ENCODE measurements at places on chromosomes 7 and 10.

DNA sequence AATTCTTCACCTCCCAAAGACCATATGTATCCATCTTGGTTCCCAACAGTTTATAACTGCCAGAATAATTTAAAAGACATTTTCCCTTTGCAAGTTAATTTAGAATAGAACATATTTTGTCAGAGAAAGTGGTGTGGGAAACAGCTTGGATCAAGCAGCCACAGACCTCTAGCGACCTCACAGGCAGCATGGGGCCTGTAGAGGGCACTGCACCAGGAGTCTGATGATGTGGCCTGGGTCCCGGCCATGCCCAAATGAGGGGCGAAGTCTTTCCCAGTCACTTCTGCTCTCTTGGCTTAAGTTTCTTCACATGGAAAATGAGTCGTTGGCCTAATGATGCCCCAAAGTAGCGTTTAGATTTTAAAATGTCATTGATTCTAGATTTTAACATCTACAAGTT lies 243.2 kb downstream of the SDK1 start:
- DNase-seq = no peak

GRCh38 chr10:16987976-16988610 lies 141.5 kb downstream of the CUBN start:
- DNase-seq = no peak

GRCh38 chr10:5616046-5616445 lies 50.3 kb downstream of the ASB13 start:
- no peak for DNase-seq

DNA sequence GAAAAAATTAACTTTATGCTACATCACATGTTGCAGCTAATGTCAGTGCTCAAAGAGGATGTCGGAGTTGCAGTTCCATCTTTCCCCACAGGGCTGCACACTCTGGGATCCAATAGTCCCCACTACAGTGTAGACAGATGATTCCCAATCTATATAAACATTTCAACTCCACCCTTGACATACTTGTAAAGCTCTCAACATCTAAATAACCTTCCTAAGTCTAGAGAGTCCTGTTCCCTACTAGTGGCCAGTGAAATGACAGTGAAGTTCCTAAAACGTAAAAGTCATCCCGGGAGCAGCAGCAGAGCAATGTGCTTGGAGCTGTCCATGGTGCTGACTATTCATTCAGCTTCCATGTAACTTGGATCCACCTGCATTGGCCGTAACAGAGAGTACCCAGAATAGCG lies 145.1 kb downstream of the GRM8 start:
- DNase-seq = peak; percentile 29

GRCh38 chr10:124417895-124418725 lies 613 bp downstream of the OAT start:
- DNase-seq = peak; percentile 43

DNA sequence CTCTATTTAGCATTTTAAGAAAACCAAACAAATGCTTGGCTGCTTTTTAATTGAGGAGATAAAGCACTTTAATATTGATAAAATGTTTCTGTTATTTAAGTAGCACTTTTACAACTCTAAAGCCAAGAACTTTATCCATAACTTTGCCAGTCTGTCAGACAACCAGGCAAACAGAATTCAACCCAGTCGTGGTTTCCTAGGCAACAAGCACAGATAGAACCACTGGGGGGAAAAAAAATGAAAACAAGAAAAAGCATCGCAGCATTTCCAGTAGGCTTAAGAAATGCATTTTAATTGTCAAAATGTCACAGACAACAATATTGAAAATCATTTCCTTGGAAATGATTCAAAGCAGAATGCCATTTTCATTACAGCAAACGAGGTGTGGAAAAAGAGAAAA lies 323.4 kb downstream of the PARD3 start:
- DNase-seq = no peak

- DNase-seq = no peak
Measured at GRCh38 chr10:117078168-117078837, 59.8 kb downstream of the VAX1 start.

GRCh38 chr7:102050864-102051460 lies 233.5 kb downstream of the CUX1 start:
- no peak for DNase-seq

DNA sequence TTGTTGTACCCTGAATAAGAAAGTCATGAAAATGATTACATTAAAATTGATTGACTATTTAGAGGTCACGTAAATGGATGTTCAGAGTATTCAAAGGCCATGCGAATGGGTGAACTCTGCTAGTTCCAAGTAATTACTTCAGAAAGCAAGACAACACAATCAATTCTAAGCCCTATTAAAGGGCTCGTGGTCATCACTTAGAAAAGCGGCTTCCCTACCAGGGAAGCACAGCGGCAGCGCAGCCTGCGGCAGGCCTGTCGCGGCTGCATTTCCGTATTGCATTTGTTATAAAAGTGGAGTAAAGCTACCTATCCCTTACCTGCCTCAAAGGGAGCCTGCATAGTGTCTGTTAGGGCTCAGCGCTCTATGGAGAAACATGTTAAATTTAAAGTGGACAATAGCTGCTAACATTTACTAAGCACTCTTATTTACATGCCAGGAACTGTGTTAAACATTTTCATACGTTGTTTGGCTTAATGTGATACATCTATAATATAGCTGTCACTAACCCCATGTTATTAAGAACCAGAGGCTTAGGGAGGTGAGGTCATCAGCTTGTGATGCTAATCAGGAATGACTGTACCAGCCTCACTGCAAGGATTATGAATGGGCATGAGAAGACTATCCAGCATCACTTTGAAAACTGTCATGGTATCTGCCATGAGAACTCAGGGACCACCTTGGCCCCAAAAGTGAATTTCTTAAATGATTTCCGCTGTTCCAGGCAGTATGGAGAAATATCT lies 187.5 kb downstream of the CELF2 start:
- DNase-seq = no peak

DNA sequence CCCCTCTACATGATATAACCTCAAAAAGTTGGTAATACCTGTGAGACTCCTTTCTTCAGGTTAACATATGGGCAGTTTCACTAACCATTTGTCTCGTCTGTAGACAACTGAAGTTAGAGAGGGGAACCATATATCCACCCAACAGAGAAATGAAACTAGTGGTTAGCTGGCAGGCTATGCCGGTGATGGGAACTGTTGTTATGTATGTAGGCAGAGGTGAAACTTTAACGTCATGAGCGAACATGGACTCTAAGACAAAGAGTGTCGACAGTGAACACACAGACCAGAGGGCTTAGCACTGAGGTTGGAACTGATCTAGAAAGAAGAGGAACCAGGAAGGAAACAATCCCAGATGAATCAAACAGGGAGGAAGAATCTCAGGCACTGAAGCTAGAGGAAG lies 112.4 kb downstream of the ELMO1 start:
- DNase-seq = peak; percentile 49

GRCh38 chr7:129188892-129189660 lies 643 bp downstream of the SMO start:
- DNase-seq = no peak

DNA sequence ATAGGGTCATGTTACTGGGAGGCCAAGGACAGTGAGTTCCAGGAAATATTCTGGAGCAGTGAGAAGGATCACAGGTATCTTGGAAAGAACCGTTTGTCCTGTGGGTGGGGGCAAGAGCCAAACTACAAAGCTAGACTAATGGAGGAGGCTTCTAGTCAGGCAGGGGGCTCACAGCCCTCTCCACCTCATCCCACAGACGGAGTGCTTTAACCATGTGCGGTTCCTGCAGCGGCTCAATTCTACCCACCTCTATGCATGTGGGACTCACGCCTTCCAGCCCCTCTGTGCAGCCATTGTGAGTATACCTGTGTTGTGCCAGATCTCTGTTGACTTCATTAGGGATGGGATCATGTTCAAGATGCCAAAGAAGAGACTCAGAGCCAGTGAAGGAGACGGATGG lies 8.1 kb downstream of the SEMA4G start:
- DNase-seq = no peak

- no peak for DNase-seq
Measured at GRCh38 chr10:133125901-133126300, 34.1 kb upstream of the KNDC1 start.

DNA sequence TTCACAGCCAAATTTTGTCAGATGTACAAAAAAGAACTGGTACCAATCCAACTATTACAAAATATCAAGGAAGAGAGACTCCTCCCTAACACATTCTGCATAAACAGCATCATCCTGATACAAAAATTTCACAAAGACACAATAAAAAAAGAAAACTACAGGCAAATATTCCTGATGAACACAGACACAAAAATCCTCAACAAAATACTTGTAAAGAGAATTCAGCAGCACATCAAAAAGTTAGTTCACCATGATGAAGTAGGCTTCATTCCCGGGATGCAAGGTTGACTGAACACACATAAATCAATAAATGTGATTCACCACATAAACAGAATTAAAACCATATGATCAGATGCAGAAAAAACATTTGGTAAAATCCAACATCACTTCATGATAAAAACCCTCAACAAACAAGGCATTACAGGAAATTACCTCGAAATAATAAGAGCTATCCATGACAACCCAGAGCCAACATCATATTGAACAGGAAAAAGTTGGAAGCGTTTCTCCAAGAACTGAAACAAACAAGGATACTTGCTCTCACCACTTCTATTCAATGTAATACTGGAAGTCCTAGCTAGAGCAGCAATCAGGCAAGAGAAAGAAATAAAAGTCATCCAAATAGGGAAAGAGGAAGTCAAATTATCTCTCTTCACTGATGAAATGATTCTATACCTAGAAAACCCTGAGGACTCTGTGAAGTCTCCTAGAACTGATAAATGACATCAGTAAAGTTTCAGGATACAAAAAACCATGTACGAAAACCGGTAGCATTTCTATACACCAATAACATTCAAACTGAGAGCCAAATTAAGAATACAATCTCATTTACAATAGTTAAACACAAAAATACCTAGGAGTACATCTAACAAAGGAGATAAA lies 223.1 kb downstream of the REEP3 start:
- DNase-seq = no peak

Data from CD4-positive, alpha-beta T cell treated with Interleukin-12 subunit alpha and Interleukin-12 subunit beta, for 1 hour (primary cell).